ENCODE measurements at places on chromosomes 7 and 10.

- no peak for DNase-seq
These were observed 46.3 kb downstream of the INSYN2A start for GRCh38 chr10:127150136-127150535.

DNA sequence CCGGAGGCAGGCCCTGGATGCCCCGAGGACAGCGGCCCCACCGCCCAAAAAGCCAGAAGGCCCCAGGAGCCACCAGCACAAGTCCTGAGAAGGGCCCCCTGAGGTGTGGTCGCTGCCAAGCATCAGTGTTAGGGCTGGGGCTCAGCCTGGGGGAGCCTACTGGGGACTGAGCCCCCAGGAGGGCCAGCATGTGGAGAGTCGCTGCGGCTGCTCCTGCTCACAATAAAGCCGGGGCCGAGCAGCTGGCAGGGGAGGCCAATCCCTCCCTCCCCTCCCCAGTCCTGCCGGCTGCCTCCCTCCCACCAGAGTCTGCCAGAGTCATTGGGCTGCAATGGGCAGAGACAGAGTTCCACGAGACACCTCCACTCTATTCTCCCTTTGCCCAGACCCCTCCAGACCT, 3.1 kb upstream of the ASIC3 start:
- no peak for DNase-seq

- no peak for DNase-seq
These were observed 108.2 kb downstream of the OSBPL3 start for GRCh38 chr7:24871770-24872169.

GRCh38 chr7:99786726-99787335, 2.8 kb upstream of the CYP3A4 start:
- DNase-seq = no peak

DNA sequence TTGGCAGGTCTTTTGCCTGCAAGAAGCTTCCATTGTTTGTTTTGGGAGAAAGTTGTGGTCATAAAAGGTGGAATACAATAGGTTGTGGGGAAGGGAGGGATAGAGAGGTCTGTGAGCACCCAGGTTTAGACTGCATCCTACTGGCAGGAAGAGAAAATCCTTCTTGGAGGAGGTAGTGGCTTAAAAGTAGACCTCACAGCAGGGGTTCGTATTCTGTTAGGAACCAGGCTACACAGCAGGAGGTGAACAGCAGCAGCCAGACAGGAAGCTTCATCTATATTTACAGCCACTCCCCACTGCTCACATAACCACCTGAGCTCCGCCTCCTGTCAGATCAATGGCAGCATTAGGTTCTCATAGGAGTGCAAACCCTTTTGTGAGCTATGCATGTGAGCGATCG, 245.3 kb downstream of the NSUN6 start:
- no peak for DNase-seq

DNA sequence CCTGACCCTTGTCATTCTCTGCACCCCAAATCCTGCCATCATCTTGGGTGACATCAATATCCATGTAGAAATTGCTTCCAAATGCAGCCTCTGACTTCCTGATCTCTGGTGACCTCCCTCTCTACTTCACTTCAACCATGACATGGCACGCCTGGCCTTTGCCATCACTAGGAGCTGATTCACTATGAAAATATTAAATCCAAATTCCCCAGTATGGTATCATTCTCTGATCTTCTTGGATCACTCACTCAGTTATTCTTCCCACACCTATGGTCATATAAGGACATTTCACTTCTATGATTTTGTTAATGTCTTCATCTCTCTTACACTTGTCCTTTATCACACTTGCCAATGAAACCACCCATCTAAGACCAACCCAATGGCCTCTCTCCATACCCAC, 73.7 kb upstream of the ODAD2 start:
- DNase-seq = no peak

- DNase-seq = no peak
These were observed 3.8 kb downstream of the FAM133B start for GRCh38 chr7:92586403-92586802.

DNA sequence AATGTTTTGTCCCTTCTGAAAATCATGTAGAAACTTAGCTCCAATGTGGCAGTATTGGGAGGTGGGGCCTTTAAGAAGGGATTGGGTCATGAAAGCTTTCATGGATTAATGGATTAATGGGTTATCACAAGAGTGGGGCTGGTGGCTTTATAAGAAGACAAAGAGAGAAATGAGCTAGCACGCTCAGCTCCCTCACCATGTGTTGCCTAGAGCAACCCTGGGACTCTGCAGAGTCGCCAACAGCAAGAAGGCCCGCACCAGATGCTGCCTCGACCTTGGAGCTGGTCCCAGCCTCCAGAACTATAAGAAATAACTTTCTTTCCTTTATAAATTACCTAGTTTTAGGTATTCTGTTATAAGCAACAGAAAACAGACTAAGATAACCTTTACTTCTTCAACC, 74.9 kb upstream of the HECW1 start:
- DNase-seq = no peak

DNA sequence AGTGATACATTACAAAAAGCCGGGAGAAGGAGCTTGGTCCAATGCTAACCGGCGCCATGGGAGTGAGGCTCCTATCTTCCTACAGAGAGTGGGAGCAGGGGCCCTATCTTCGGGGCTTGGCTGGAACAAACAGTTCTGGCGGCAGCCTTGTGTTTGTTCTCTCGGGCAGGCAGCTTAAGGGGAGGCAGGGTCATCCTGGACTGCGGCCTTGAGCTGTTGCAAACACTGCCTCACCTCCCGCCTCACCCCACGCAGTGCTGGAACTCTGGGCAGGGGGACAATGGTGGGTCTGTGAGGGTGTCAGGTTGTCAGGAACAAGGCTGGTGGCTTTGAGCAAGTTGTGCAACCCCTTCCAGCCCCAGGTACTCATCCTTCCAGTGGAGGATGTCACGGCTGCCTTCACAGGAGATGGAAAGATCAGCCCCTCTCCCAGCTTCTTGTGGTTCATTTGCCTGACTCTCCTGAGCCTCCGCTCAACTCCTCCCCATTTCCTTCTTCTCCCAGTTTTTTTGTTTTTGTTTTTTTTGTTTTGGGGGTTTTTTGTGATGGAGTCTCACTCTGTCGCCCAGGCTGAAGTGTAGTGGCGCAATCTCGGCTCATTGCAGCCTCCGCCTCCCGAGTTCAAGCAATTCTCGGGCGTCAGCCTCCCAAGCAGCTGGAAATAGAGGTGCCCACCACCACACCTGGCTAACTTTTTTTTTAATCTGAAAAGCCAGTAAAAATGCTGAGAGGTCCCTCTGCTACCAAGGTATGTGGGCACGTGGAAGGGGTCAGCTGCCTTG, 57.4 kb downstream of the SPOCK2 start:
- DNase-seq = no peak

DNA sequence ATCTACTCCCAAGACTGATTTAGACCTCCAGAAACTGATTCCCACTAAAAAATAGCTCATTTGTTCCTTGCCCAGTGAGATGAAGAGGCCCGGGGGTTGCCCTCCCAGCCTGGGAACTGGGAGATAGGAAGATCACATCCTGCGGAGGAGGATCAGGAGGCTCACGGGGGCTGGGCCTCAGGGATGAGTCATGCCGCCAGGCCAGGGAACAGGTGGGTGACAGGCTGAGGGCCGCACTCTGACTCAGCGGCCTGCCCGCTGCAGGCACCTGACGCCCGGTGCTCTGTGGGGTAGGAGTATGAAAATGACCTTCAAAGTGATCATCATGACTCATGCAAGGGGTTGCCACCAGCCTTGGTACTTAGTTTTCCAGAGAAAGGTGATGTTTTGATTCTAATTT, 104.5 kb upstream of the ZPBP start:
- DNase-seq = peak; percentile 81

- DNase-seq = no peak
These were observed 157.1 kb downstream of the ETV1 start for GRCh38 chr7:13832346-13832745.

- DNase-seq = no peak
These were observed 52.2 kb downstream of the WAC start for GRCh38 chr10:28585076-28585475.

GRCh38 chr7:102275123-102275703, 11.5 kb upstream of the SH2B2 start:
- no peak for DNase-seq

GRCh38 chr10:73786512-73786885, 1.1 kb downstream of the ZSWIM8 start:
- DNase-seq = no peak

GRCh38 chr7:47666164-47666862, 84.4 kb upstream of the TNS3 start:
- DNase-seq = no peak

GRCh38 chr7:87885018-87885417, 8.7 kb downstream of the DBF4 start:
- DNase-seq = no peak

DNA sequence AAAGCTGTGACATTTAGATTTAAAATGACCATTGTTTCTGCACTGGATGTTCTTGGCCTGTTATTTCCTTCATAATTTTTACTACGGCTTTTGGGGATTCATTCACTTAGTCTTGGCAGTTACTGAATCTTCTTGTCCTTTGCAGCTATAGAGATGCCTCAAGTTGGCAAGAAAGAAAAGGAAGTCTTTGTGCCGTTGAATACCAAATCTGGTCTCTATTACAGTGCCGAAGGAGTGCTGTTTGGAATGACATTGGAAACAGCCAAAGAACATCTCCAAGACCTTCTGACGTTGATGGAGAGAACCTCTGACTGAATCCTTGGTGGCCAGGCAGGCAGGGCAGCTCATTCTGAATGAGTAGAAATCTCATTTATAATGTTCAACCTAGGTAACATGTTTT, 54.3 kb upstream of the NRP1 start:
- DNase-seq = no peak

GRCh38 chr10:49654036-49654693, 25.3 kb upstream of the C10orf53 start:
- no peak for DNase-seq

DNA sequence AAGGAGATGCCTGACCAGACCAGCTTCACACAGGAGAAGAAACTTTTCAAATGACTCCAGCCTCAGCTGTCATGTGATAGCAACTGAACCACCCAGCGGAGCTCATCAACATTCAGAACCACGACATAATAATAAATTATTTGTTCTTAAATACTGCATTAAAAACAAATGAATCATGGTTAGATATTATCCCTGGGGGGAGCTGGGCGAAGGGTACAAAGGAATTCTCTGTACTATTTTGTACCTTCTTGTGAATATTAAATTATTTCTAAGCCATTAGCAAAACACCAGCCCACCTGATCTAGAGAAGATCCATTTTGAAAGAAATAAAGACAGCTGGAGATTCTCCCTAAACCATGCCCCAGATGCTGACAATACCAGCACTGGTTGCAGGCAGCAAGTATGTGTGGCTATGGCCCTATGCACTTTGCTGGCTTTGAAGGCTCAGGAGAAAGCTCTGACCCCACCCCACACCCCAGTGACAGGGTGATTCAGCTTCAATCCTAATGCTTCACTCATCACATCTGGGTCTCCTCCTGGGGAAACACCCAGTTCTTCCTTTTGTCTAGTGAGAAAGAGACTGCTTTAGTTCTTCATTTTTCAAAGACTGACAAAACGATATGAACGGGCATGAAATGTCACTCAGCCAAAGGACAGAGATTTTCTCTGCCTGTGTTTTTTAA, 45.5 kb upstream of the NKX2-3 start:
- DNase-seq = no peak

DNA sequence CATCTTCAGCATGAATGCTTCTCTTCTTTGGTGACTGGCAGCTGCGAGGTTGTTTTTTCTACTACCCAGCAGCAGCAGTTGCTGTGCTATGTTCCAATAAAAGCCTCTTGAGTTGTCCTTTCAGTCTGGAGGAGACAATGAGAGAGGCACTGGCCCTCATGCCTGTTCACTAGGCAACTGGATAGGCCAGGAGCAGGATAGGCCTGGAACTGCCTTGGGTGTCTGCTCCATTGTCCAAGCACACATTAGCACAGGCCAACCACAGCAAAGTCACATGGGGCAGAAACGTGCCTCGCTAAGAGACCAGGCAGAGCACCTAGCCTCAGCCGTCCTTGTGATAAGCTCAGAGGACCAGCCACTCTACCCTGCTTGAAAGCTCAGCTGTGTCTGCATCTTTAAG, 76.9 kb upstream of the PDCD4 start:
- no peak for DNase-seq

DNA sequence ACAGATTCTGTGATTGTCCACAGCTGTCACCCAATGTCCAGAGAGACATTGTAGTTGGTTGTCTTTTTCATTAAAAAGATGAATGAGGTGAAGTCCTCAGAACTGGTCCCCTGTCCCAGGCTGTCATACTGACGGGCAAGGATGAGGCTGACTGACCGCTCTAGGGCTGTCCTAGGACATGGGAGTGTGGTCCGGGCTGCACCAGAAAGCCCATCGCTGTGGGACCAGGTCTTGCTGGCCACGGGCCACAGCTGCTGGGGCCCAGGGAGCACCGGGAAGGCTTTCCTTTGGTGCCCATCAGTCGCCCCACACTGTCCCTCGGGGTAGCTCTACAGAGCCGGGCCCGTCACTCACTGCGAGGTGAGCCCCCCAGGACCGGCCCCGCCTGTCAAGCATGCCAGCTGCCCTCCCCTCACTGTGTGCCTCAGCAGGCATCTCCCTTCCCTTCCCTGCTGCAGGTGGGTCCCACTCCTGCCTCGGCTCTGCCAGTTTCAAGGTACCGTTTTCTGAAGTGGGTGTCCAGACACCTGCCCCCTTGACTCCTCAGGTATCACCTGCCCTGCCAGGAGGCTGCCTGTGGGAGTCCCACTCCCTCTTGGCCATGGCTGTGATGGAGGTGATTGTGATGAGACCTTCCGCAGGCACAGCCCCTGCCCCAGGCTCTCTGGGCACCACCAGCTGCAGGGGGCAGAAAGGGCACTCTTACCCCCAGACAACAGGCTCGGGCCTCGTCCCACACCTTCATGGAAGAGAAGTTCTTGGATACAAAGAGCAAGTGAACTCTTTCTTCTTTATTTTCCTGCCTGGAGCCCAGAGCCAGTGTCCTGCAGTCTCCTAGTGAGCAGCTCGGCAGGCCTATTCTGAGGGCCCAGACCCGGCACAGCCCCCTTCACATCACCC, 21.7 kb downstream of the LRRC27 start:
- no peak for DNase-seq

DNA sequence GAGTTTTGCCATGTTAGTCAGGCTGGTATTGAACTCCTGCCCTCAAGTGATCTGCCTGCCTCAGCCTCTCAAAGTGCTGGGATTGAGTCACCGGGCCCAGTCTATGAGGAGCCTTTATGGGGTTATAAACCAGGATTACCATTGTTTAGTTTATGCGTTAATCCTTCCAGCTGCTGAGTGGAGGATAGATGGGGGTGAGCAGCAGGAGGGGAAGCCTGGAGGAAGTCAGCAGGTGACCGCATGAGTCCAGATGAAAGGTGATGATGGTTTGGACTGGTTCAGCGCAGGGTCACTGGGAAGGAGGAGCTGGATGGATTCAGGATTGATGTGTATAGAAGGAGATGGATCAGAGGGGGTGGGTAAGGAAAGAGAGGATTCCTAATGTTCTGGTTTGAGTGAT, 197.1 kb downstream of the ADAM12 start:
- DNase-seq = no peak
